Esophagus squamous epithelium (tissue), 5 donors: ENCODE measurements at places on chromosomes 11 and 22.

GRCh38 chr11:12215181-12215593 lies 104.8 kb downstream of the MICAL2 start:
- no peak for DNase-seq

GRCh38 chr22:21989049-21989448 lies 6.5 kb upstream of the TOP3B start:
- no peak for DNase-seq

GRCh38 chr11:65416341-65416824 lies 6.2 kb upstream of the NEAT1 start:
- DNase-seq: no peak

- no peak for DNase-seq
These were observed 72.6 kb upstream of the PPARA start for GRCh38 chr22:46077669-46078099.

DNA sequence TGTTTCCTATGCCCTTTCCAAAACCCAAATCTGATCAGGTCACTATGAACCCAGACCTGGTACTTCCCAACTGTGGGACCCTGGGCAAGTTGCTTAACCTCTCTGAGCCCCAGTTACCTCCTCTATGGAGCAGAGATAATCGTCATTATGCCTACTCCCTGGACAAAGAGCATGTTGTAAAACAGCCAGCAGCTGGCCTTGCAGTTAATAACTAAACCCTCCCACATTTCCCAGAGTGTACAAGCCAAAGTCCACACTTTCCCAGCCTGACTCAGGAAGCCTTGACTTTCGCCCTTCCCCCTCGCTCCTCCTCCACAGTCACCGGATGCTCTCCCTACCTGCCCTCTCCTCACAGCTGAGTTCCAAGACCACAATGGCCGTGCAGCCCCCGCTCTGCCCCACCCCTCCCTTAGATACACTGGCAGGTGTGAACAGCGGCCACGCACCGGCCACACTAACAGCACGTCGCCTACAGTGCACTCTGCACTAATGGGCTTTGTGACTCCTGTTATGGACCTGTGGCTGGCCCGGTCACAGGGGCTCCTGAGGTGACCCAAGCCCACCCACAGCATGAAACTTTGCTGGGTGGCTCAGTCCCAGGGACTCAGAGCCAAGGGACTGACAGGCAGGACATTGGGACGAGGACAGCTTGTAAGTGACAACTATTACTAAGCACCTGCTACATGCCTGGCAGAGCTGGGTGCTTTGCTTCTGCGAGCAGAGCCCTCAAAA lies 15.6 kb upstream of the MFNG start:
- DNase-seq: no peak

GRCh38 chr11:115566180-115566764 lies 62.1 kb upstream of the CADM1 start:
- no peak for DNase-seq

GRCh38 chr11:95695181-95695580 lies 94.4 kb downstream of the FAM76B start:
- DNase-seq: no peak

GRCh38 chr11:77705876-77706579 lies 68.4 kb upstream of the CLNS1A start:
- no peak for DNase-seq

DNA sequence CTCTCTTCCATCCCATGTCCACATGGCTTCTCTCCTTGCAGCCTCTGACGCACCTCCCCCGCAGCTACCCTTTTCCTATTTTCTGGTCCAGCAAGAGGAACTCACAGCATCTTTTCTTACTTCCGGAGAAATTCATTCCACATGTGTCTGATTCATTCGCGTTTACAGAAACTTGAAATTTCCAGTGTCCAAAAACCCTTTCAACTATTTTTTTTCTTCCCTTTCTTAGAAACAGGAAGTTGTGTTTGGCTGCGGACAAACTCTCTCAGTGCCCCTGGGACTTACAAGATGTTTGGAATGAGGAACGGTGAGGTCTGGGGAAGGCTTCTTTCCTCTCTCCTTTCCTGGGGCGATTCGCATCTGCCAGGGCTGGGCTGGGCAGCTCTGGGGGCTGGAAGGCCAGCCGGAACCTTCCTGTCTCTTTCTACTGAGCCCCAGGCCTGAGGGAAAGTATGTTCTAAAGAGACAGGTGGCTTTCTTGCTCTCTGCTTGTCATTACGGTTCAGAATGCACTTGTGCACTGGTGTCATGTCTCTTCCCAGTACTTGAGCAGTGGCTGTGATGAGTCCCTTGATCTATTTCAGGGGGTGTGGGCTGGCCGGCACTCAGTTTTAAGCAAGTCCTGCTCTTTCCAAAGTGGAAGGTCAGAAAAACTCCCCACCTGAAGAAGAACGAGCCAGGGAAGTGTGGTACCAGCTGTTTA lies 27.5 kb downstream of the ADAMTS8 start:
- no peak for DNase-seq
